ENCODE measurements at places on chromosomes 2 and 18.

DNA sequence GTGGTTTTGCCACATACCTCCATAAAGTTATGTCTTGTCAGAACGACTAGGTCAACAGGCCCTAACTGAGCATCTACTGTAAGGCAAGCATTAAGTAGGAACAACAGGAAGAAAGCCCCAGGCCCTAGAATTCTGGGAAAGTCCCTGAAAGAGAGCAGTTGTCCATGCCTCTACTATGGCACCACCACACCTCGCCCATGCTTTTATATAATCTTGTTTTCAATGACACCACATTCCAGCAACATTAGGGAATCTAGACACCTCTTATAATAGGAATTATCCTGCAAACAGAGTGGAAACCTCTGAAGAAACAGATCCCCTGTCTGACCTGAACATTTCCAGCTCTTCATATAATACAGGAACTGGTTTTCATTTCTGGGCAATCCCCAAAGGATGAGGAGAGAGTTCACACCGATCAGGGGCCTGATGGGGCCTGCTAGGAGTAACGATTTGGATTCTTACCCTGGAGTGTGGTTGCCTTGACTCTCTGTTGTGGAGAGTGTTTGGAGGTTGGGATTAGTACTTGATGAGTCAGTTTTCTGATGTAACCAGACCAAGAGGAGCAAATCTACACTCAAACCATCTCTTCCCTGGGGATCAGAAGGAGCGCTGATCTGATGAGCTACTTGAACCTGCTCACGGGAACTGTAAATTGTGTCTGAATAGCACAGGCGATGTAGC is 31.9 kb upstream of the CEP68 start:
- DNase-seq: peak; percentile 87

GRCh38 chr18:67477522-67477921 is 39.0 kb downstream of the DSEL start:
- no peak for DNase-seq

- DNase-seq: no peak
Measured at GRCh38 chr18:45494811-45495210, 120.5 kb upstream of the SLC14A2 start.

GRCh38 chr2:105868060-105868459 is 123.3 kb downstream of the NCK2 start:
- DNase-seq: no peak

GRCh38 chr2:190759749-190760213 is 110.9 kb downstream of the NAB1 start:
- peak; percentile 66 for DNase-seq

DNA sequence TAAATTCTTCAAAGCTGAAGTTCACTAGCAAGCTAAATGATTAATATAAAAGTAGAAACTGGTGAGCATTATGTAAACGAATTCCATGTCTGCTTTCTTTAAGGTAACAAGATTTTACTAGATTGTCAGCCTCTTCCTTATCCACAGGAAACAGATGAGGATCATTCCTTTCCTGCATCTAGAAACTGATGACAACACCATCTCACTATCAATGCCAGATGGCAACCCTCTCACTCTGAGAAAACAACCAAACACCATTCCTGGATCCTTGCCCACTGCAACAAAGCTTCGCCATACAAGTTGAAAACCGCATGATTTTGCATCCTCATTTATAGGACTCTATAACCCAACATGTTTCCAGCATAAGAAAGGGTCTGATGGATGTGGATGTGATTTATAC is 122.9 kb downstream of the ZNF521 start:
- peak; percentile 85 for DNase-seq

GRCh38 chr2:214543386-214543955 is 132.6 kb downstream of the VWC2L start:
- peak; percentile 27 for DNase-seq

GRCh38 chr2:7673853-7674252 is 756.6 kb downstream of the RNF144A start:
- DNase-seq: peak; percentile 57

DNA sequence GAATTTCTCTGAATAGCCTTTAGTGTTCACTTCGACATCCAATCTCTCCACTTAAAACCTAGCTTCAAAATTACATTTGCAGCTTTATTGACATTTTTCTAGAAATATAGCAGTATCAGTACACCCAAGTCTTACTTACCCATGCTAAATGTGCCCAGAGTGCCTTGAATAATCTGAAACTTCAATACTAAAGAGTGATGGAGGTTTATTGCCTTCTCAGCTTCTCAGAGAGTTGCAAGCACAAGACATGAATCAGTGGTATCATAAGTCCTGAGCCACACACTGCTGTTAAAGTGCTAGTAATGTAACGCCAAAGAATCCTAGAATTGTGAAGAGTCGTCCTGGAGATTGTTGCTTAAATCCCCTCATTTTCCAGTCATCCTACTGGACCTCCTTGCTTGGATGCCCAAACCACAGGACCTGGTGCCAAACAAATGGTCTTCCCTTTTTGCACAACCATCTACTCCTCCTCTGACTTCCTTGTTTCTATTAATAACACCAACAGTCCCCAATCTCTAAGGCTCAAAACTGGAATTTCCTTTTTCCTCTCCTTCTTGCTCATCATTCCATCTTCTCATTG is 83.2 kb upstream of the SPATS2L start:
- DNase-seq: no peak

- no peak for DNase-seq
Measured at GRCh38 chr2:513981-514706, 163.1 kb downstream of the TMEM18 start.

- no peak for DNase-seq
Measured at GRCh38 chr2:42168459-42169099, 574 bp upstream of the EML4 start.

DNA sequence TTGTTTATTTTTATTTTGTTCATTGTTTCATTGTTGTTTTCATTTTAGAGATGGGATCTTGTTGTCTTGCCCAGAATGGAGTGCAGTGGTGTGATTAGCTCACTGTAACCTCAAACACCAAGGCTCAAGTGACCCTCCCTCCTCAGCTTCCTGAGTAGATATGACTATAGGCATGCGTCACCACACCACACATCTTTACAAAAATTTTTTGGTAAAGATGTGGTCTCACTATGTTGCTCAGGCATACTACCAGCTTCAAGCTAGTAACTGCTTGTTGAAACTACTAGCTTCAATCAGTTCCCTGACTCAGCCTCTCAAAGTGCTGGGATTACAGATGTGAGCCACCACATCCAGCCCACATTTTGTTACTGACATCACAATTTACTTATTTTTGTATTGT is 14.8 kb downstream of the FAM237A start:
- no peak for DNase-seq

DNA sequence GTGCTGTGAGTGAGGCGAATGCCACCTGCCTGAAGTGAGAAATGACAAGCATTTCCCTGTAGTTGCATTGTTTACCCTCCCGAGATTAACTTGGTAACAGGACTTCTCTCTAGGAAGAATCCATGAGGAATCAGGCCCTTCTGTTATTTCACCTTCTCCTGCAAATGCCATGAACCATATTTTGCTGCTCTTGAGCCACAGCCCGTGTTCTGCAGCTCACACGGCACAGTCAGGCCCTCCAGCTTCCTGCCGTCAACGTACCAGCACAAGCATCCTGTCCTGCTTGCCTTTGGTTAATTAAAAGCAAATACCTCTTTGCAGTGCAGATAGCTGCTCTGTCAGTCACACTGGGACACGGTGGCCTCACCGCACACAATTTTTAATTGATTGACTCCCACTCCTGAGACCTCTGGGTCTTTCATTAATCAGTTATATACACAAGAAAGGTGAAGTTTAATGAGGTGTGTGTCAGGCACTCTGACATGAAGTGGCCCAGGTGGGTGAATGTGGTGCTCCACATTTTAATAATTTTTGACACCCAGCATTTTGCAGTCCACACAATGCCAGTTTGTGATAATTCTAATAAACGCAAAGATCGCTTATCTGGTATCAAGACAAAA is 95.3 kb upstream of the ASB18 start:
- no peak for DNase-seq

DNA sequence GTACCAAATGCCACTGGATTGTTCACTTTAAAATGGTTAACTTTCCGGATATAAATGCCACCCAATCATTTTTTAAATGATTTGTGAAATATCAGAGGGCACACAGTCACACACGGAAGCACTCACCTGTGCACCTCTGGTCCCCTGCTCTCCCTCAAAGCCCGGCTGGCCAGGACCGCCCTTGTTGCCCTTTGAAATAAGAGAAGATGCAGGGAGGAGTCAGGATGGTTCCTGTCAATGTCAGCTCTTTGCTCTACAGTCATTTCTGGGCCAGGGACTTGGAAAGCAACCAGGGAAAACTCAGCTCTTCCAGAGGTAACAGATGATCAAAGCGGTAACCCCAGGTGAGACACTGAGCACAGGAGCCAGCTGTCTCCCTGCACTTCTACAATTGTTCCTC is 60.7 kb downstream of the COL6A3 start:
- DNase-seq: no peak

- DNase-seq: no peak
Measured at GRCh38 chr18:60350150-60350549, 22.4 kb downstream of the MC4R start.

DNA sequence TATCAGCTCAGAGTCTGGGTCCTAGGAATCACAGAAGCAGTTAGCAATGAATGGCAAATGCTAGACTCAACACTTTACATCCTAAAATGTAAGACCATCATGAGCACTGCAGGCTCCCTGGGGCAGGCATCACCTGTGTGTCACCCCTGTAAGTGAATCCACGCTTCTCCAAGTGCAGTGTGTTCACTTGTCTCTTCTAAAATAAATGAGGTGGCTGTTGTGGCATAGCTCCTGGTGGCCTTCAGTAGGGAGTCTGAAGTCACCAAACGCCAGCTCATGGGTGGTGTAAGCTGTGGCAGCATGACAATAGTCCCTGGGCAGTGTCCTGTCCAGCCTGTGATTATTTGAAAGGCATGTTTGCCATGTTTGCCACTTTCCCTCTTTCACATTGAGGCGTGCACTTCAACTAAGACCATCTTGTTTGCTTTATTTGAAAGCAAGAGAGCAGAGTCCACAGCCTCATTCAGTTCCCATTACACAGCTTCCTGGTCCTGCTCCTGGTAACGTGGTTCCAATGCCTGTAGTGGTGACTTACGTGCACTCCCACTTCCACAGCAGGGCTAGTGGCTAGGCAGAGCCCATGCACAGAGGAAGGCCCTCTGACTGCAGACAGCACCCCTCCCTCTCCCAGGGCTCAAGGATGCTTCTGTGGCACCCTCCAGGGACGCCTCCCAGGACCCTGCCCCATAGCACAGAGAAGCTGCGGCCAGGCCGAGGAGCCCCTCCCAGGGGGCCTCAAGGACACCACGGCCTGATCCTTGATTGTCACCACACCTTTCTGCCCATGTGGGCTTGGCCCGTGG is 24.3 kb downstream of the COA5 start:
- DNase-seq: no peak

- no peak for DNase-seq
Measured at GRCh38 chr2:20633001-20633400, 17.9 kb downstream of the HS1BP3 start.

GRCh38 chr2:149012545-149012944 is 26.0 kb upstream of the LYPD6B start:
- no peak for DNase-seq

- peak; percentile 42 for DNase-seq
Measured at GRCh38 chr2:163264341-163264740, 425.8 kb upstream of the KCNH7 start.

- no peak for DNase-seq
Measured at GRCh38 chr18:2410688-2411087, 160.6 kb downstream of the METTL4 start.

DNA sequence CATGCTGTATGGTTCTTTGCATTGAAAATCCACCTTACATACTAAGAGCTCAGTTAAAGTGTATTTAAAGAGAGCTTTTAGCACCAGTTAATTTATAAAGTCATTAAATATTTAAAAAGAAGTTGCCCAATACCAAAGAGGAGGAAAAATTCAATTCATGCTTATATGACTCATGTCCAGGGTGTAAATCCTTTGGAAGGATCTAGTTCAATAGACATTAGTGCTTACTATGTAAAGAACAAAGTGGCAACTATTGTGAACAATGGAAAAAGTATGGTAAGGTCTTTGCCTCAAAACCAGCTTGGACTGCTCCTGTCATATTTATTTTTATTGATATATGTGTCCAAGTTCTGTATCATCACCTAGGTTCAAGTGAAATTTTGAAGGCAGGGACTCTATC is 90.5 kb downstream of the SCN9A start:
- no peak for DNase-seq

DNA sequence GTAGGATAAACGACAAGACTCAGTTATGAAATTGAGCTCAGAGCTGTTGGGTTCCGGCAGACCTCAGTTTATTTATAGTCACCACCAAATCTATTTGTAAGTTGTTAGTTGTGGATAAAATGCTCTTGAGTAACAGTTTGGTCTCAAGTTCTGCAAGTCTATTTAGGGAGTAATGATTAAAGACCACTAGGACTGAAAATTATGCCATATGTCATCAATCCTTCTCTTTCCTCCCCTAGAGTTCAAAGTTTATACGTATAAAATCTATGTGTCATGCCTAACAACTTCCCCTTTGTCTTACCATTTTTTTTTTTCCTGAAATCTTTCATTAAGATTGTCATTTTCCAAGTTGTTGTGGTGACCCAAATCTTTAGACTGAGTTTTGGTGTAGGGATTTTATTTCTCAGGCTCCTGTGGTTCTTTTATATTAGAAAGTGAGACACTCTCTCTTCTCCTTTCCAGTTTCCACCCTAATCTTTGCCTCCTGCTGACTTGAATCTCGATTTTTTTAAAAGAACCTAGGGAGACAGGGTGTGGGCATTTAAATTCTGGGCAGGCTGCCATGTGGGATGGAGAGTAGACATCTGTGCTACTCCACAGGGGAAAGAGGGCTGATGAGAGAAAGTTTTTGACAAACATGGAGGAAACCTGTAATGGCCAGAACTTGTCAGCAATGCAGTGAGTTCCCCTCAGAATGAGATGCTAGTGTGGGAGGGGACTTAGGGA is 51.0 kb downstream of the LAMA3 start:
- no peak for DNase-seq

DNA sequence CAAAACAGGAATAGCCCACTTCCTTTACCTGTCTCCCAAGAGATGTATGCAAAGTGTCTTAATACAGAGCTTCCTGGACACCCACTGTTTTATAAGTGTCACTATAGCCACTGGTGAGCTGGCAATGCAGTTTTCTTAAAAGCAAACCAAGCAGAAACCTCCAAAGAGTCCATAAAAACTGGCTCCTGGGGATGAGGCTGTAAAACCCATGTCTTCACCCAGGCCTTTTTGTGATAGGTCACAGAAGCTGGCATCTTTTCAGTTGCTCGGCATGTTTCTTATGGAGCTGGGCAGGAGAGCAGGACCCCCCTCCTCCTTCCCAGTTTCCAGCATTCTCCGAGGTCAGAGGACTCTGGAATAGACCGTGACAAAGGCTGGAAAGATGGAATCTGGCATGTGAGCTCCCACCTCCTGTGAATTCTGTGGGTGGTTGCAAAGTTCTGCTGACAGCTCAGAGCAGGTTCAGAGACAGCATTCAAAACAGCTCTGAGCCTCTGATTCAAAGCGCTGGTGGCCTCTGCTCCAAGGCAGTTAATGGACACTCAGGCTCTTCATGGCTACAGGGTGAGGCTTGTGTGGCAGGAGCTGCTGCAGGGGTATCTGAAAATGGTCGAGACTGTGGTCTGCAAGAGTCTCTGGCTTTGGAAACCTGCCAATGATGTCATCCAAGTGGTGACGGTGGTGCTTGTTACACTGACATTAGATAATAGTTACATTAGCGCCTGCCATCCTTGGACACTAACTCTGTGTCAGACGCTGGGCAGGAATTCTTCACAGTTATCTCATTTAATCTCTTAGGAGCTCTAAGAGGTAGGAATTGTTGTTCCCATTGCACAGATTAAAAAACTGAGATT is 283.4 kb downstream of the CLIP4 start:
- no peak for DNase-seq
